ENCODE measurements at places on chromosomes 13 and 19.

DNA sequence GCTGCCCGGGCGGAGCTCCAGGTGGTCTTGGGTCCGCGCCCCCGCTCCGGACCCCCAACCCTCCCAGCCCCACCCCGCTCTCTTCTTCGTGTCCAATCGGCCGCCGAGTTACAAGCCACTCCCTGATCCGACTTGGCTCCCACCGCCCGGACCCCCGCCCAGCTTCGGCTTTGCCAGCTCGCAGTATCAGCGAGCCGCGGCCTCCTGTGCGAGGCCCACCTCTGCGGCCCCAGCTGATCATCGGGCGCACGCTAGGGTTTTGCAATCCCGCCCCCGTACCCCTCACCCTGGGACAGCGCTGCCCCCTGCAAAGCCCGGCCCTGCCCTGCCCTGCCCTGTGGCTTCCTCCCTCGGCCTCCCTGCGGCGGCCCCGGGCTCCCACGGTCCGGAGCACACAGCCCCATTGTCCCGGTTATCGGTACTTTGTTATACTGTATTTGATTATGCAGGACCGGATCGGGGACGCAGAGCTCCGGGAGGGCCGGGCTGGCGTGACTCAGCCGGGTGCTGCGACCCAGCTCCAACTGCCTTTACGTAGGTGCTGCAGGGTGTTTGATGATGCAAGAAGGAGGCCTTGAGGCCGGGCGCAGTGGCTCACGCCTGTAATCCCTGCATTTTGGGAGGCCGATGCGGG lies 598 bp upstream of the LPAR2 start:
- DNase-seq: peak; percentile 95

- peak; percentile 59 for DNase-seq
Observed at GRCh38 chr19:46984077-46985010, 35.3 kb upstream of the NPAS1 start.

GRCh38 chr19:14459703-14460102 lies 15.5 kb downstream of the PTGER1 start:
- DNase-seq: no peak

- no peak for DNase-seq
Observed at GRCh38 chr13:52929846-52930245, 81.4 kb upstream of the PCDH8 start.
